Stimulated activated CD4-positive, alpha-beta T cell treated with anti-CD3 and anti-CD28 coated beads, Interleukin-15, amount 100 ng/mL, for 48 hours (primary cell): ENCODE measurements at places on chromosomes 13 and 19.

DNA sequence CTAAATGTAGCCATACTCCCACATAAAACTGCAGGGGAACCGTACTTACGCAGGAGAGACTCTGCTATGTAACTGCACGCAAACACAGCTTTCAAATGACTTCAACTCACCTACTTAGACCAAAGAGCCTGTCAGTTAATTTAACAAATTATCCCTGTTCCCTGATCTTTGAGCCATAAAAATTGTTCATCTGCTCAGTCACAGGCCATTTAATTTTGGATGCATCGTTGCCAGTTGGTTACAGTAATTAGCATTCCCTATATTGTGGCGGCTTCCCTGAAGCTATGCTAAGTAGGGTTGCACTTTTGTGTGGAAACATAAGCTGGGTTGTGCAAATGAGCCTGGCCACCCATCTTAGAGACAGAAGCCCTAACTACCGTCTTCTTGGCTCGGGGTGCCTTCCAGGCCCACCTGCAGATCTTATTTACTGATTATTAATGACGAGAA lies 21.2 kb upstream of the OBI1 start:
- DNase-seq: no peak

- no peak for DNase-seq
These were observed 607 bp downstream of the NFIC start for GRCh38 chr19:3366753-3367627.

DNA sequence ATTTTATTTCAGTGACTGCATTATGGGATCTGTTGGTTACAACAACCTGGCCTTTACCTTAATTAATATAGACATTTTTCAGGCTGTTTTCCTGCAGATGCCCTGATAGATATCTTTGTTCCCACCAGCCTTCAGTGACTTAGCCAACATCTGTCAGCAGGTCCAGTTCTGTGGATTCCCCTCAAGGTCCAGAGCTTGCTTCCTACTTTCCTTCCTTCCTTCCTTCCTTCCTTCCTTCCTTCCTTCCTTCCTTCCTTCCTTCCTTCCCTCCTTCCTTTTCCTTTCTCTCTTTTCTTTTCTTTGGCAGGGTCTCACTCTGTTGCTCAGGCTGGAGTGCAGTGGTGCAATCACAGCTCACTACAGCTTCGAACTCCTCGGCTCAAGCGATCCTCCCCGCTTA lies 14.4 kb upstream of the CYP2B6 start:
- DNase-seq: no peak

GRCh38 chr19:6067975-6068374 lies 42.3 kb downstream of the RFX2 start:
- DNase-seq: no peak

DNA sequence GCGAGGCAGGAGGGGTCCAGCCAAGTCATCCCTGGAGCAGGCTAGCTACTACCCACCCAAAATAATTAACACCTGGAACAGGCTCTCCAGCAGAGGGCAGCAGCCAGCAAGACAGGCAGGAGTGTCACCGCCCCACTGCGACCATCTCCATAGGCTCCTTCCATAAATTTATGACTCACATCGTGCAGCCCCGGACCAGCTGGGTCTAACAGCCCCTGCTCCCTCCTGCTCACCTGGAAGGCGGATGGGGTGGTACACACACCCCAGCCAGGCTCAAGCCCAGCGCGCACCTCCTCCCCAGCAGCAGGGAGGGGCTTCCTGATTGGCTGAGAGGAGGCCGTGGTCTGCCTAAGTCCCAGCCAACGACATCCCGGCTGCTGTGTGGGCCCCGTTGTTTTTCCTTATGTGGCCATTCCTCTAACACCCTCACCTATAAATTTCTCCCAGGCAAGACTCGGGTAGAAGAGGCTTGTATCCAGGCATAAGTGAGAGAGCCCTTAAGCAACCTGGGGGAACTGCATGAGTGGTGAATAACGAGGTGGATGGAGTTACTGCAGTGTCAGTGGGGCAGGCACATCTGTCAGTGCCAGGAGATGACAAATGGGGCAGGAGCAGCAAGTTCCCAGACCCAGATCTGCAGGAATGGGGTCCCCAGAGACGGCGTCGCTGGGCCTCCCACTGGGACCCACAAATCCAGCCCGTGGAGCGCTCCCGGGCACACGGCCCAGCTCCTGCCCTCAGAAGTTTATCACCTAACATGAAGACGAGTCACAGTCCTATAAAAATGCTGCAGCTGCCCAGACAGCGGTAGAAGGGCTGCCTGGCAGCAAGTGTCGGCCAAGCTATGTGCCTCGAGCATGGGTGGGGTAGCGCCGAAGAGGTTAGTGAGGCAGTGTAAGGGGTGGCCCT lies 43.1 kb downstream of the CEBPG start:
- DNase-seq: peak; percentile 45

- DNase-seq: no peak
These were observed 219.4 kb downstream of the NHLRC3 start for GRCh38 chr13:39257642-39258041.

DNA sequence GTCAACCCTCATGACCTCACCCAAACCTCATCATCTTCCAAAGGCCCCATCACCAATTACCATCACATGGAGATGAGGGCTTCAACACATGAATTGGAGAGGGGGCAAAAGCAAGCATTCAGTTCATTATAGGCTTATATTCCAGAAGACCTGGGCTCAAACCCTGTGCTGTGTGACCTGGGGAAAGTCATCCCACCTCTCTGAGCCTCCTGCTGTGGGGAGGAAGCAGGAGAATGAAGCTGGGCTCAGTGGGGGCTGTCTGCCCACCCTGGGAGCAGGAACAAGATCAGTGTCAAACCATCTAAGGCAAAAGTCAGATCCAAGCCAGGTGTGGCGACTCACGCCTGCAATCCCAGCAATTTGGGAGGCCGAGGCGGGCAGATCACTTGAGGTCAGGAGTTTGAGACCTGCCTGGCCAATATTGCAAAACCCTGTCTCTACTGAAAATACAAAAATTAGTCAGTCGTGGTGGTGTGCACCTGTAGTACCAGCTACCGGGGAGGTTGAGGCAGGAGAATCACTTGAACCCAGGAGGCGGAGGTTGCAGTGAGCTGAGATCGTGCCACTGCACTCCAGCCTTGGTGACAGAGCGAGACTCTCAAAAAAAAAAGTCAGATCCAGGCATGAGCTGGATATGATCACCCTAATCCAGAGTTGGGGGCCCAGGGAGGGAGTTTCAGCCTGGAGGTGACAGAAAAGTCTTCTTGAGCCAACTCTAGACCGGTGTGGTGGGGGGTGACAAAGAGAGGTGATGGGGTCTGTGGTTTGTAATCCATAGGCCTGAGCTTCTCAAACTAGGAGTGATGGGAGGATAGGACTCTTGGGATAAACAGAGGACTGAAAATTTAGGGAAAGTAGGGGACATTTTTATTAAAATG lies 1.6 kb upstream of the TPM4 start:
- no peak for DNase-seq

DNA sequence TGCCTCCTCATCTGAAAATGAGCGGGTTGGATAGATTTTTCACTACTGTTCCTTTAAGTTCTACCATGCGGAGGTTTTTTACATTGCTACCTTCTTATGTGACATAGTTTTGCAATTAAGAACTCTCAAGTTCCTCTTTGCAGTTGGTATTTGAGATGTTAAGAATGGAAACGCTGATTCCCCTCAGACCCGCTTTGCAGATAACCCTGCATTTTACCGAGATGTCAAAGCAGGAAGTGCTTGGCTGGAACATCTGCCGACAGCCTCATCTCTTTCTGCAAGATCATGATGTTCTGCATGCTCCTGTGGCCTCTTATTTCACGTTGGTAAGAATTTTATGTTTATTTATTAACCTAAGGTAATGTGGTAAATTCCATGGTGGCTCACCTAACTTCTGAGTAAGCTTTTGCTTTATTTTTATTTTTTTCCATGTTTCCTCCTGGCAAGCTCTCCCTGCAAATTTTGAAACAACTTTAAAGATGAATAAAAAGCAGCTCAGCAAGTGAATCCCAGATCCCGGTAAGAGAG lies 22.5 kb downstream of the PABPC3 start:
- no peak for DNase-seq

GRCh38 chr19:602391-603301 lies 13.0 kb downstream of the HCN2 start:
- DNase-seq: no peak

DNA sequence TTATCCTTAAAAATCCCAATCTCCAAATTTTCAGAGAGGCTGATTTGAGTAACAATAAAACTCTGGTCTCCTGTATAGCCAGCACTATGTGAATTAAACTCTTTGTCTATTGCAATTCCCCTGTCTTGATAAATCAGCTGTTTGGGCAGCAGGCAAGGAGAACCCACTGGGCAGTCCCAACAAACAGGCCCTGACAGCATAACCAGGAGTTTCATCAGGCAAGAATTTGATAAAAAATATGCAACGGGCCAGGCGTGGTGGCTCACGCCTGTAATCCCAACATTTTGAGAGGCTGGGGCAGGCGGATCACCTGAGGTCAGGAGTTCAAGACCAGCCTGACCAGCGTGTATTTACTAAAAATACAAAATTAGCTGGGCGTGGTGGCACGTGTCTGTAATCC lies 42.1 kb downstream of the STK24 start:
- no peak for DNase-seq

GRCh38 chr19:55487924-55488687 lies at the start of gene SSC5D:
TSS of gene SSC5D (plus strand) at chr19:55488436. CDS start at chr19:55488590, 154 bp downstream.
- no peak for DNase-seq

GRCh38 chr13:45206340-45206739 lies 5.5 kb upstream of the KCTD4 start:
- peak; percentile 3 for DNase-seq

GRCh38 chr19:12757544-12758274 lies 6.1 kb downstream of the BEST2 start:
- peak; percentile 55 for DNase-seq

- DNase-seq: no peak
These were observed 21.2 kb upstream of the MCF2L start for GRCh38 chr13:112947796-112948195.

- DNase-seq: no peak
These were observed 65.6 kb downstream of the DHRS12 start for GRCh38 chr13:51738226-51738905.

GRCh38 chr19:13329766-13330165 lies 176.5 kb downstream of the CACNA1A start:
- DNase-seq: no peak

DNA sequence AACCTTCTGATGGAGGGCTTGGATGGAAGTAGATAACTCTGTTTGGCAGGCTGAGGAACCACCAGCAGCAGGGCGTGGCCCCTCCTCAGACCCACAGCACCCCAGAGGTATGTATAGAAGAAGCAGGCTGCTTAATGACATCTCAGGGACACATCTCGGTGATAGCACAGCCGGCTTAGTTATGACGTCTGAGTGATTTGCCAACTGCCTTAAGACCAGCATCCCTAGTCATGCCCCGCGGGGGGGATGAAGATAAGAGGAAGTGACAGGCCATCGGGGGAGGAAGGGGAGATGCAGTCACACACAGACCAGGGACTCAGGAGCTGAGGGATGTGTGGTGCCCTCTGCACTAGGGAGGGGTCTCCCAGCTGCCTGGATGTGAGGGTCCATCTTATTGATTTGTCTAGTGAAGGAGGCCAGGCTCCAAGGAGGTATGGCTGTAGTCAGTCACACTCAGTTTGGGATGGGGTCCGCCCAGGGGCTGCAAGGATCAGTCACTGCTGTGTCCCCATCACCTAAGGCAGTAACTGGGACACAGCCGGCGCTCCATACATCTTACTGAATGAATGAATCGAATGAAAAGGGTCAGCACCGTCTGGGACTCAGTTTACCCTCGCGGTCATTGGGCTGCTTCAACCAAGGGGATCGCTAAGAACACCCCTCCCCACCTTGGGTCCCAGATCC lies 19.2 kb upstream of the ERCC1 start:
- DNase-seq: no peak

DNA sequence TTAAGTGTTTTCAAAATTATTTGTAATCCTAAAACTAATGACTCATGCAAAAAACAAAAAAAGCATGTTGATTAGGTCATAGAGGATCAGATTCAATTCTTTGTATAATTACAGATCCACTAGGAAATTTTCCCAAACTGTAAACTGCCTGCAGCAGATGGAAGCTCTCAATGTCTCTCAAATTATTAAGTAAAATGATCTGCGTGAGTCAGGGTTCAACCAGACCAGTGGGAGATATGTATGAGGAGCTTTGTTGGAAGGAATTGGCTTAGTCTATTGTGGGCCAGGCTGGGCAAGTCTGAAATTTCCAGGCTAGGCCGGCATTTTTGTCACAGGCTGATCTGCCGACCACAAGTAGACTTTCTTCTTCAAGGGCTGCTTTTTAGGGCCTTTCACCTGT lies 14.4 kb upstream of the SACS start:
- DNase-seq: no peak

GRCh38 chr13:44191504-44192171 lies 182.0 kb upstream of the SERP2 start:
- peak; percentile 18 for DNase-seq

- no peak for DNase-seq
These were observed 71.4 kb downstream of the EFNB2 start for GRCh38 chr13:106464076-106464475.

GRCh38 chr19:42281827-42282762 lies 13.0 kb downstream of the CIC start:
- no peak for DNase-seq

DNA sequence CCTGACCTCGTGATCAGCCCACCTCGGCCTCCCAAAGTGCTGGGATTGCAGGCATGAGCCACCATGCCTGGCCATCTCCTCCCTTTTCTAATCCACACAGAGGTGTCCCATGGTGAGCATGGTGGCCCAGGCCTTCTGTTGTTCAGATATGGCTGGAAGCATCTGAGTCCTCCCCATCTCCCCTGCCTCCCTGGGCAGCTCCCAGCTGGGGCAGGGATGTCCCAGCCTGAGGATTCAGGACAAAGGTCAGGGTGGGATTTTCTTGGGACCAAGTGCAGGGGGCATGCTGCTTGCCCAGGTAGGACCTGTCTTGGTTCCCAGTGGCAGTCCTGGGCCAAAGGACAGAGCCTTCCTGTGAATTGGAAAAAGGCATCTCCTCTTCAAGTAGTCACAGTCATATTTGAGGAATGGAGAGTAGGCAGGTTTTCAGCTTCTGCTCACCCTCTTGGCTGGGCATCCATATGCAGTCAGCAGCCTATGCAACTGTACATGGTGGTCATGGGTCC lies 10.8 kb downstream of the ADGRE2 start:
- DNase-seq: no peak

- DNase-seq: no peak
These were observed 5.8 kb downstream of the ZSCAN5A start for GRCh38 chr19:56308792-56309191.

DNA sequence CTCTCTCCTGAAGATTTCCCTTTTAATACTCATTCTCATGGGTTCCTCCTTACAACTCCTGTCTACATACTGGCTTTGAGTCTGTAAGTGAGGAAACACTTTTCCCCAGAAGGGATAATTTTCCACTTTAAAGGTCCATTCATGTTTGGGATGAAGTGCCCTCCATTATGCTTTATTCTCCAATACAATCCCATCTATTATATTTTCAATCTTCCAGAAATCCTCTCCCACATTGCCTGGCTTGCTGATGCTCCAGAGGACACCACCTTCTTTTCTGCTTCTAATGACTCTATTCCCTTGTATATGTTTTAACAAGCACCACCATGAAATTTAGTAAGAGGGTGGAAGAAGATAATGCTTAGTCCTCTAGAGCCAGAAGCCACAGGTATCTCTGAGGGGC lies 92.7 kb upstream of the NBEA start:
- no peak for DNase-seq

- DNase-seq: no peak
These were observed 96.2 kb downstream of the COL4A2 start for GRCh38 chr13:110403315-110403714.
